ENCODE measurements at places on chromosomes 6 and 20. TPM values are rescaled to one million over a fixed set of nuclear protein-coding genes. Genes with fewer than 3 reads are reported as not detected.

GRCh38 chr20:61328911-61329558 is 77.0 kb downstream of the CDH4 start:
- DNase-seq = no peak

DNA sequence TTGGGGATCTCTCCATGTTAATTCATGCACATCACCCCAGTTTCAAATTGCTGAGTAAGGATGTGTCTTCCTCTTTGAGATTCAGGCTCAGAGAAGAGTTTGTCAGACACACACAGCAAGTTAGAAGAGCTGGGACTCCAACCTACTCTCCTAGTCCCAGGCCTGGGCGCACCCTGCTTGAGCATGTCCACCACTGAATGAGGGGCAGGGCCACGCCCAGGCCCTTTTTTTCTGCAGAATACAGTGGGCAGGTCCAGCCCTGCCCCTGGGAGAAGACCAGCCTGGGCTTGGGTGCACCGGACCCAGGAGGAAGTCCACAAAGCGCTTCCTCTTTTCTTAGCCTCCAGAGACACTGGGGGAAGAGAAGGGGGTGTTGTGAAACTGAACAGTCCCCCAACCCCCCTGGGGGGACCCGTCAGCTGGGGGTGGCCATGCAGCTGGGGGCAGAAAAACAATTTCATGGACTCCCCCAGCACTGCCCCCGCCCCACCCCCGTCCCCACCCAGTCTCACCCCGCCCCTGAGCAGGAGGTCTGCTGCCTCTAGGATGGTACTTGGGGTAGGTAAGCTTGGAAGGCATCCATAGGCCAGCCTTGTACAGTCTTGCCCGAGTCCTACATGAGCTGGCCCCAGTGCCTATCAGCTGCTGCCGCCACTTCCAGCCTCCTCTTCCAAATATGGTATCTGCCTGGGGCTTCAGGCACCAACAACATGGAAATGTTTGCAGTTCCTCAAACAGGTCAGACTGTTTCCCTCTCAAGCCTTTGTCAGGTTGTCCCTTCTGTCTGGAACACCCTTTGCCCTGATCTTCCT is 11.7 kb upstream of the HCK start:
- peak; percentile 53 for DNase-seq

Gene ECI2
- 58.8 TPM for total RNA-seq

GRCh38 chr6:36559011-36559793 is 11.9 kb upstream of the STK38 start:
- no peak for DNase-seq

Measured in prostate gland (tissue), 2 donors.